Glomerular endothelial cell (primary cell): ENCODE measurements at places on chromosomes 6 and 20. TPM values are rescaled to one million over a fixed set of nuclear protein-coding genes. Genes with fewer than 3 reads are reported as not detected.

- no peak for DNase-seq
Measured at GRCh38 chr6:43284991-43285781, 12.9 kb upstream of the SLC22A7 start.

Gene SIRPA
- 34.8 and 35.6 TPM in 2 replicates for total RNA-seq

- no peak for DNase-seq
Measured at GRCh38 chr20:17958373-17959256, 10.0 kb downstream of the SNX5 start.

Gene STK4
- 14.0 and 20.9 TPM in 2 replicates for total RNA-seq

DNA sequence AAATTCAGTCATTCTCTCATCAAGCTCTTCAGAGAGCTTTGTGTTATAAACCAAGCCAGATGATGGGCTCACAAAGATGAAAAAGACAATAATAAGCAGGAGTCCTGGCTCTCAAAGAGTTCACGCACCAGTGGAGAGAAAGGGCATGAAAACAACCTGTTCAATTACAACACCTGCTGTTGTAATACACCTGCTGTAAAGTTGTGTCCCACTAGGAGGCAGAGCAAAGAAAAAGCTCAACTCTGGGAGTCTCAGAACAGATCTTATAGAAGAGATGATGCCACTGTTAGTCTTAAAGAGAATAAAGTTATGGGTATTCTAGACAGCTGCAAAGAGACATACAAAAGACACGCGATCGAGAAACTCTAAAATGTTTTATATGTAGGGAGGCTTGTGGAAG, 100.6 kb downstream of the DCDC2 start:
- DNase-seq = no peak

Gene SOX18
- total RNA-seq = 31.8 and 102 TPM in 2 replicates

Gene OARD1
- total RNA-seq = 7.8 and 15.2 TPM in 2 replicates

Gene SLC17A4
- not detected in 2 replicates for total RNA-seq

- no peak for DNase-seq
Measured at GRCh38 chr6:158361068-158361467, 48.8 kb downstream of the TULP4 start.

- DNase-seq = no peak
Measured at GRCh38 chr6:72175916-72176315, 289.6 kb downstream of the RIMS1 start.

Gene TRIM40
- not detected in 2 replicates for total RNA-seq

DNA sequence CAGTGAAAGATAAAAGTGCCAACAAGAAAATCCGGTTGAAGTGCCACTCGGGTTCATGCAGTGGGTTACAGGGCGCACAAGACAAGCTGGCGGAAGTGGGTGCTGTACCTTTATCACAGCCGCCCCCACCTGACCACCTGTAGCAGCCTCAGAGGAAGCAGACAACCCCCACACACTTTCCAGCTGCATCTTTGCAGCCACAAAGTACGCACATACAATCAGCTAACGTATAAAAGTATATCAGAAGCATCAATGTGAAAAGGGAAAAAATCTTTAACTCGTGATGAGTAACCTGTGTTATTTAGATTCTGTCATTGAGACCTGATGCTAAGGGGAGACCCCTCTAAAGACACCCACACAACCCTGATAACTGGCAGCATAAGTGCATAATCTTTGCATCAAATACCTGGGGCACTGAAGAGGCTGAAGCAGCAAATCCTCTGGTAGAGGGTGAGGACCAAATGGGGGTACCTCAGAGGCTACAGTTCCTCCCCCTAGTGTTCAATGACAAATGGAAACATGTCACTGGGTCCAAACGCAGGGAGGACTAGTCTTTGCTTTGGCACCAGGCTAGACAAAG, 22.1 kb downstream of the BACH2 start:
- no peak for DNase-seq
